ENCODE measurements at places on chromosomes 12 and 14.

- DNase-seq: no peak
These were observed 10.4 kb upstream of the HEATR5A start for GRCh38 chr14:31430634-31431264.

- DNase-seq: no peak
These were observed 60.6 kb downstream of the FBXL14 start for GRCh38 chr12:1533602-1534304.

DNA sequence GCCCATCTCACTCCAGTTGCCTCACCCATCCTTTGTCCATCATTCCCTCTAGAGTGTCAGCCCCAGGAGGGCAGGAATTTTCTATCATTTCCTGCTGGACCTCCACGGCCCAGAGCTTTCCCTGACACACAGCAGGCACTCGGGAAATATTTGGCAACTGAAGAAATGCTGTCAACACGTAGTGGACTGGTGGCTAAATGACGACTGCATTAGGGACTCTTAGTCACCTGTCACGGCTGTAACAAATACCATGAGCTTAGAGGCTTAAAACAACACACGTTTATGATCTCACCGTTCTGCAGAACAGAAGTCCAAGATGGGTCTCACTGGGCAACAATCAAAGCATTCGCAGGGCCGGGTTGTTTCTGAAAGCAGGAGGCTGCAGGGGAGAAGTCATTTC lies 91.3 kb downstream of the PHETA1 start:
- no peak for DNase-seq

DNA sequence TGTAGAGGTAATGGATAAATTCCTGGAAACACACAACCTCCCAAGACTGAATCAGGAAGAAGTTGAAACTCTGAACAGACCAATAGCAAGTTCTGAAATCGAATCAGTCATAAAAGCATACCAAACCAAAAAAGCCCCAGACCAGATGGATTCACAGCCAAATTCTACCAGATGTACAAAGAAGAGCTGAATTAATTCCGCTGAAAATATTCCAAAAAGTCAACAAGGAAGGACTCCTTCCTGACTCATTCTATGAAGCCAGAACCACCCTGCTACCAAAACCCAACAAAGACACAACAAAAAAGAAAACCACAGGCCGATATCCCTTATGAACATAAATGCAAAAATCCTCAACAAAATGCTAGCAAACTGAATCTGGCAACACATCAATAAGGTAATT lies 81.5 kb downstream of the SLC38A4 start:
- DNase-seq: no peak

DNA sequence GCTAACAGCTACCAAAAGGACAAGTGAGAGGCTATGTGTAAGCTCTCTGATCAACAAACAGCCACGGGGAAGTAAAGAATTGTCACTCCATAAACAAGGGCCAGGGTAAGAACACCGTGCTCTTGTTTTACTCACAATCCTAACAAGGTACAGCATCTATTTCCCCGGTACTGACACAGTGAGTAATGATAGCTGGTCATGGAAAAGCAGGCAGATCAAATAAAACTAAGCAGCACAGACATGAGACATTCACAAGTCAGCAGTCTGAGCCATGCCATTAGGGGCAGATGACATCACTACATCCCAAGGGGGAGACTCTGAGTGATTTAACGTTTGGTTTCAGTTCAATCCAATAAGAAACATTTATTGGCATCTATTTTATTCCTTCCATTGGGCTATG lies 54.4 kb downstream of the ARL6IP4 start:
- DNase-seq: no peak

- DNase-seq: no peak
These were observed 50.9 kb downstream of the SLC4A8 start for GRCh38 chr12:51475543-51475942.

GRCh38 chr12:131618303-131618658 lies 92.6 kb upstream of the SFSWAP start:
- no peak for DNase-seq

GRCh38 chr12:28939427-28939826 lies 209.7 kb upstream of the FAR2 start:
- no peak for DNase-seq

DNA sequence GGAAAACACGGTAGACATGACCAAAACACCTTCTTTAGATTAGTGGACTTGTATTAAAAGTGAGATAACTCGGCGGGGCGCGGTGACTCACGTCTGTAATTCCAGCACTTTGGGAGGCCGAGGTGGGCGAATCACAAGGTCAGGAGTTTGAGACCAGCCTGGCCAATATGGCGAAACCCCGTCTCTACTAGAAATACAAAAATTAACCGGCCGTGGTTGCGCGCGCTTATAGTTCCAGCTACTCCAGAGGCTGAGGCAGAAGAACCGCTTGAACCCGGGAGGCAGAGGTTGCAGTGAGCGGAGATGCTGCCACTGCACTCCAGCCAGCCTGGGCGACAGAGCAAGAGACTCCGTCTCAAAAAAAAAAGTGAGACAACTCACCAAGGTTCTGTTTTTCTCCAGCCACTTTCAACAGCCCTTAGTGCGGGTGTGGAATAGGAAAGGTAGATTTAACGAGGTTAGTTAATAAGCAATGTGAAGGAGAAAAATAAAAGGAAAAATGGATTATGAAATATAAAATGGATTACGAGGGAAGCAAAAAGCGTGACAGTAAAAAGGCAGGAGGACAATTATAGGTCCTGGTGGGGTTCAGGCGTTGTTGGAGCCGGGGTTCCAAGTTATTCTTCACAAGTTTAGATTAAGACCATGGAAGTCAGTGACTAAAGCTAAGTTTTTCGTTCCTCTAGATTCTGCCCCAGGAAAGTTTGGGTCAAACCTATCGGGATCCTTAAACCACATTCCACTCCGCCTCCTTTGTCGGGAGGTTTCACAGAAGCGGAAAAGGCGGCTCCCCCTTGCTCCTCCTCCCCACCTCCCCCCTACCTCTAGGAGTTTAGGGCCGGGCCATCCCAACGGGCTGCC lies 534 bp downstream of the PPP2R3C start:
- no peak for DNase-seq

DNA sequence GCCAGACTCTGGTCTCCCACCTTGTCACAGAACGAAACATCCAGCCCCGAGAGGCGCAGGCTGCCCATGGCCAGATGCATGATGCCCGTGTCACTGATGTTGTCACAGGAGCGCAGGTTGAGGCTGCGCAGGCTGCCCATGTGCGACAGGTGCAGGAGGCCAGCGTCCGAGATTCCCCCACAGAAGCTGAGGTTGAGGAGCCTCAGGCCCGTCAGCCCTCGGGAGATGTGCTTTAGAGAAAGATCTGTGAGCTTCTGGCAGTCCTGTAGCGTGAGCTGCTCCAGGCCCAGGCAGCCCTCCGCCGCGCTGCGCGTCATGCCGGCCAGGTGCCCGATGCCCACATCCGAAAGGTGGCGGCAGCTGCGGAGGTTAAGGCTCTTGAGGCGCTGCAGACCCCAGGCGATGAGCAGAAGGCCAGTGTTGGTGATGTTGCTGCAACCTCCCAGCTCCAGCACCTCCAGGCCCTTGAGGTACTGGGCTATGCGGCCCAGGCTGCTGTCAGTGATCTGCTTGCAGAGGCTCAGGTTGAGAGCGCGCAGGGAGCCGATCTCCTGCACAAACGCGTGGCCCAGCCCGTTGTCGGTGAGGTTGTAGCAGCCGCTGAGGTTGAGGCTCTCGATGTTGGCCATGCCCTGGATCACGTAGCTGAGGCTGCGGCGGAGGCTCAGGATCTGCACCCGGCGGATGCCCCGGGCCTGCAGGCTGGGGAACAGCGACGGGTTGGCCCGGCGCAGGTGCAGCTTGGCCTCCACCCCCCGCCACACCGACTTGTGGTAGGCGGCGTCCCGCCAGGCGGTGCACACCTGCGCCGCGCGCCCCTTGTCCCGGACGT lies 991 bp downstream of the FBXL14 start:
- peak; percentile 29 for DNase-seq

DNA sequence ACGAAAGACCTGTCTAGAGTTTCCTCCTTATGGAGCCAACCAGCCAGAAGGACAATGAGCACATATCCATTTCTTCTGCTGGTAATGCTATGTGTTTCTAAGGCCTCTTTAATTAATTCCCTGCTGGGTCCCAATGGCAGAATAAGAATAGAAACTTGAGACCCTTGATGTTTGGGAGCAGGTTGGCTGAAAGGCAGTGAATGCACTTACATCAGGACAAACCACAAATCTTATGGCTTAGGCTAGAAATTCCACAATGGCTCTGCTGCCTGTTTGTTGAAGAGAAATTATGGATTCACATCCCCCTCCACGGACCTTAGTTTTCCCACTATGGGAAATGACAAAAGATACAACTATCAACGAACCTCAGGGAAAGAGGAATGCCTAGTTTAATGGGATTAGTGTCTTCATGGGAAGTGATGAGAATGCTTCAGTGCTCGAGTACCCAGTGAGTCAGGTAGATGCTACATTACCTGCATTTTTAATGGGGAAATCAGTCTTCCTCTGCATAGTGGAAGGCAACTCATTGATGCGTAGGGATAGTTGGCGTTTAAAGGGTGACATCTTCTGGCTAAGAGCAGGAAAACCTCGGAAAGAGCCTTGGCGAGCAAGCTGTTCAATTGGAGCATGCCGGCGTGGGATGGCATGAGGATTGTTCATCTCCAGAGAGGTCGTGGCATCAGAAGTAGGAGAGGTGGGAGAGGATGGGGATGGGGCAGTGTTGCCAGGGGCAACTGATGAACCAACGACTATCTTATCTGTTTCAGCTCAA lies 46.5 kb downstream of the PAPLN start:
- no peak for DNase-seq

DNA sequence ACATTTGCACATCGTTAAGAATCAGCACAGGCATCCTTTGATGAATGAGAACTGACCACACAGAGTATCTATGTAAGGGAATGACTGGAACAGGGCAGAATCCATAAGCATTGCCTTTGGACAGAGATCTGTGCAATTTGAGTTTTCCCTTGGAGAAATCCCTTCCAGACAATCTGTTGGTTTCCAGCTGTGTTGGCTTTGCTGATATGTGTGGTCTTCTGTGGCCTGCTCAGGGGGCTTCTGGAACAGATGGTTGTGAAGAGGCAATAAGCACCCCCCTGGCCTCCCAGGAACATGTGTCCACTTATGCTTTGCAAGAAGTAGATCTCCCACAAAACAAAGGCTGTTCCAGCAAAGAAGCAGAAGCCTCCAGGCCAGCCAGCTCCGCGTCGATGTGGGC lies 111.4 kb upstream of the TMEM132C start:
- DNase-seq: no peak

- DNase-seq: no peak
These were observed 509 bp downstream of the PLEKHG6 start for GRCh38 chr12:6310771-6311610.

GRCh38 chr12:79776111-79776510 lies 85.3 kb upstream of the PAWR start:
- DNase-seq: no peak

DNA sequence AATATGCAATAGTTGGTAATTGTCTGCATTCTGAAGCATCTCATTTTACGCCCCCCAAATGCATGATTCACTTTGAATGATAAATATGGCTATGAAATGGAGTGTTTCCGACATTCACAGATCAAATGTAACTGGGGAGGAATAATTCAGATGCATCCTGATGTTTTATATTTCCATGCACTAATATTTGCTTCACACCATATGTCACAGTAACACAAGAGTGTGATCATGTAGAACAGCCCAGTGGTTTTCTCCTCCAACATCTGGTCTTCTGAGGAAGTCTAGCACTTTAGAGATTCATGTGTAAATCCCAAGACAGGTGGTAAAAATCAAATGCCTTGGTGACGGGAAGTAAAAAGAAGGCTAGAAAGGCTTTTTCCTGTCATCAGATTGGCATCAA lies 273.1 kb downstream of the DIO2 start:
- no peak for DNase-seq

DNA sequence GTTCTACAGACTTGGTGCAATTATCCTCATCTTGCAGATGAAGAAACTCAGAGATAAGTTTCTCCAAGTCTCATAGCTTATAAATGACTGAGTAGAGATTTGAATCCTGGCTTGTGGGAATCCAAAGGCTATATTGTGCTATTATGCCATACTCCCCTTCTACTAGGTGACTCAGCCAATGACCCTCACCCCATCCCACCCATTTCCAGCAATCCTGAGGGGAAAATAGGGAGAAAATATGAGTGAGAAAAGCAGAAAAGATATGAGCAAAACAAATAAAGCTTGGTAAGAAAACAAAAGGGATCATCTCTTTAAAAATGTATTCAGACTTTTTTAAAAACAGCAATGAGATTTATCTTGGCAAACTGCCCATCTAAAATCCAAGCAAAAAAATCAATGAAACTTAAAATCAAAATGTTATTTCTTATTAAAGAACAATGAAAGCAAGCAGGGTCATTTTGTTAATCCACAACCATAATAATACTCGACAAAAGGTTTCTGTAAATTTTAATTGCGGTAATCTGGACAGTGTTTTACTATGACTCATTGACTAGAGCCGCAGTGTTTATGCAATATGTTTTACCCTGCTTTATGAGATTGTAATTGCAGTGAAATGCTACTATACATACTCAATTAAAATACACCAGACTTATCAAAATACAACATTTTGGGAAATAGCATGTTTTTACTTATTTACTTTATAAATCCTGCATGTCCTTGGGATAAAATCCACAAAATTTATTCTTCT lies 13.1 kb upstream of the LGR5 start:
- no peak for DNase-seq

- no peak for DNase-seq
These were observed 9.1 kb upstream of the LDHB start for GRCh38 chr12:21666722-21667121.

GRCh38 chr14:70655110-70655826 lies 13.6 kb downstream of the TTC9 start:
- DNase-seq: peak; percentile 29

DNA sequence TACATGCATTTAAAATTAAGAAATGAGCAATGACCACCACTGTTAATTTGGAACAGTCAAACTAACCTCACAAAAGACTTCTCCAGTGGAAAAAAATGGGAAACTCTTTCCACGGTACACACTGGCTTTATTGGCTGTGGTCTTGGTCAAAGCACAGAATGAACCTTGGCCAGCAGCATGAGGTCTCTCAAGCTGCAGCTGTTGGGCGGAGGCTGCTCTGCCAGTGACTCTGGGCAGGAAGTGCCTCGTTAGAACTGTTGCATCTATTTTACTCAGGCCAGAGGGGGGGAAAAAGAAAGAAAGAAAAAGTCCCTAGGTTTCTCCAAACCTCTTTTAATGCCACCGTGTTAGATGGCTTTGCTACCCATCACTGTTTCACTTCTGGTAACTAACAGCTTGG lies 279.8 kb upstream of the DIO2 start:
- no peak for DNase-seq

DNA sequence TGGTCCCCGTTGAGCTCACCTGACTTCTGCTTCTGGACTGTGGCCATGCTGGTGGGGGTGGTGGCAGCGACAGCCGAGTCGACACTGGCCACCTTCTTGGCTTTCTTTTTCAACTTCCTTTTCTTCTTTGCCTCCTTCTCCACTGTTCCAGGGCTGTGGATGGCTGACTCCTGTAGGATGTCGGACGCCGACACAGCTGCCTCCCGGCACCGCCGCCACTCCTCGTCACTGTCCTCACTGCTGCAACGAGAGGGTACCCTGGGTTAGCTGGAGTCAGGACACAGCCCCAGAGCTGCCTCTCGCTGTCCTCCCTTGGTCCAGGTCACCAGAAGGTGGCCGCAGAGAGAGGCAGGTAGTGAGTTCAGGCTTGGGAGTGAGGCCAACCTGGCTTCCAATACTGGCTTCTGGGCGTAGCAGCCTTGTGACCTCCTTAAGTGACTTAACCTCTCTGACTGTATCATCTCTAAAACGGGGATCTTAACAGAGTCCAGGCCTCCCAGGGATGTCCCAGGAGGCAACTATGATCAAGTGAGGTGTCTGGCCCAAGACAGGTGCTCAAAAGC lies 12.0 kb downstream of the C12orf43 start:
- no peak for DNase-seq

Measured in stimulated activated CD4-positive, alpha-beta T cell treated with anti-CD3 and anti-CD28 coated beads, Interleukin-15, amount 100 ng/mL, for 1 hour (primary cell).